ENCODE measurements at places on chromosomes 12 and 14. TPM values are rescaled to one million over a fixed set of nuclear protein-coding genes. Genes with fewer than 3 reads are reported as not detected.

DNA sequence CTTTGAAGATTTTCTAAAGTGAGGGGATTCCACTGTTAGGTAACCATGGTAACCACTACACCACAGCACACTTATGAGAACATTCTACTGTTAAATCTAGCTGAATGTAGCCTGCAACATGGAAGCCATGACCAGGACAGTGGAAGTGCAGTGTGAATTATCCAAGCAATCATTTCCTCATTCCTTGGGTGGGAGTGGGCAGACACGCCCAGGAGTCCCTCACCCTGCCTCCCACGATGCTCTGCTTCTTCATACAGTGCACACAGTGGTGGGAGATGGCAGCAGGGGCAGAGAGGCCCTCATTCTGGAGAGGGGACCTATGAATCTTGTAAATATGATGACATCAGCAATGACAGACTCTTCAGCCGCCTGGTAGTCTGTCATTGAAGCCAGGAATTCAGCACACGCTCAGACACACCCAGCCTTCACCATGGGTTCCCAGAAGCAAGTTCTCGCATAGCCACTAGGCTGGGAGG lies 70.1 kb upstream of the HOXC13 start:
- H3K27ac ChIP-seq, result no peak overlapping the region
- H3K27me3 ChIP-seq, result no peaks in the 10 kb centered on the region
- no peaks in the 10 kb centered on the region for H3K36me3 ChIP-seq
- H3K4me3 ChIP-seq, result no peak overlapping the region

DNA sequence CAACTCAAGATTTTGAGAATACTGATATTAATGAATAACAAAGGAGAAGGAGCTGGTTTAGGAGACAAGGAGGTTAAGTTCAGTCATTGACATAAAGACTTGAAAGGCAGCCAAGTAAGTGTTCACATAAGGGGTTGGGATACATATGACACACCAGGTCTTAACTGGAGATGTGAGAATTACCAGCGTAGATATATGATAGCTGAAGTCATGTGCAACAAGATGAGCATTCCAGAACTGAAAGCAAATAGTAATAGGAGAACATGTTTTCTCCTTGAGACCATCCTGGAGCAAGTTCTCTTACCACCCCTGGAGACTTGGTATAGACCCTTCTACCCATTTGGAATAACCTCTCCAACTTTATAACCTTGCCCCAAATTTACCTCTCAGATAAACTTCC lies 43.3 kb upstream of the NPFF start:
- H3K36me3 ChIP-seq, result peaks cover 30% of the 10 kb centered on the region
- H3K4me3 ChIP-seq, result no peak overlapping the region
- DNase-seq, result no peak
- no peak overlapping the region for H3K27ac ChIP-seq
- H3K4me1 ChIP-seq, result no peaks in the 10 kb centered on the region

- no peak for DNase-seq
- H3K27ac ChIP-seq, result peak overlapping the region; percentile 42
- peaks cover 98% of the 10 kb centered on the region for H3K4me1 ChIP-seq
- peak overlapping the region; percentile 51 for H3K4me3 ChIP-seq
- no peaks in the 10 kb centered on the region for H3K27me3 ChIP-seq
- H3K36me3 ChIP-seq, result no peaks in the 10 kb centered on the region
These were observed 177.9 kb downstream of the ETV6 start for GRCh38 chr12:11827091-11828061.

DNA sequence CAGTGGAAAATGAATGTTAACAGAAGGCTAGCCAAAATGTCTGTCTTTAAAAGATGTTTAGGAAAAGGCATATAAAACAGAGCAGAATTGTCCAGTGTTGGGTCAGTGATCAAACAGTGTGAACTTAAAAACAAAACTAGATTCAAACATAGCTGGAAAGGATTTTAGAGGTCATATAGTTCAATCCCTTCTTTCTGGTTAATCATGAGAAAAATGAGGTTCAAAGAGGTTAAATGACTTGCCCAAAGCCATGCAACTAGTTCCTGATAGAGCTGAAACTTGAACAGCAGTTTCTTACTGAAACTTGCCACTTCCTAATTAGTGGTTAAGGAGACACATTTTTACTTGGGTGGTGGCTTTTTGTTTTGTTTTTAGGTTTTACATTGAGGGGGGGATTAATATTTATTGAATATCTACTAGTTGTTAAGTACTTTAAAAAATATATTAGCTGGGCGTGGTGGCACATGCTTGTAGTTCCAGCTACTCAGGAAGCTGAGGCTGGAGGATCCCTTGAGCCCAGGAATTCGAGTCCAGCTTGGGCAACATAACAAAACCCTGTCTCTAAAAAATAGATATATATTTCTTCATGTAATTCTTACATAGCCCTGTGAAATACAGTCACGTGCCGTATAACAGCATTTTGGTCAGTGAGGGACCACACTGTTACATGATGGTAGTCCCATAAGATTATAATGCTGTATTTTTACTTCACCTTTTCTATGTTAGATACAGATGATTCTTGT lies 20.4 kb downstream of the ACVR1B start:
- peaks cover 9% of the 10 kb centered on the region for H3K36me3 ChIP-seq
- H3K4me1 ChIP-seq, result peaks cover 50% of the 10 kb centered on the region
- no peaks in the 10 kb centered on the region for H3K27me3 ChIP-seq
- DNase-seq, result no peak
- H3K27ac ChIP-seq, result peak overlapping the region; percentile 12

DNA sequence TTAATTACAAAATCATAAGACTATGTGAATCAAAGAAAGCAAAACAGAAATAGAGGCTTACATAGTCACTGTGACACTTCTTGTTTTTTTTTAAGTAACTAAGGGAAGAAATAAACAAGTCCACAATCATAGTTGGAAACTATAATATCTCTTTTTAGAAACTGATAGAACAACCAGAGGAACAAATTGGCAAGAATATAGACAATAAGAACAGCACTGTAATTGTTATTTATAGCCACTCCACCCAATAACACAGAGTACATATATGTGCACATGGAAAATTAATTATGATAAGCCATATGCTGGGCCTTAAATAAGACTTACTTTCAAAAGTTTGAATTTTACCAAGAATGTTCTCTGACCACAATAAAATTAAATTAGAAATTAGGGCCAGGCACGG lies 101.1 kb downstream of the PLEKHG7 start:
- no peak overlapping the region for H3K4me3 ChIP-seq
- H3K4me1 ChIP-seq, result no peaks in the 10 kb centered on the region
- peaks cover 10% of the 10 kb centered on the region for H3K36me3 ChIP-seq
- H3K27ac ChIP-seq, result no peak overlapping the region
- DNase-seq, result no peak

DNA sequence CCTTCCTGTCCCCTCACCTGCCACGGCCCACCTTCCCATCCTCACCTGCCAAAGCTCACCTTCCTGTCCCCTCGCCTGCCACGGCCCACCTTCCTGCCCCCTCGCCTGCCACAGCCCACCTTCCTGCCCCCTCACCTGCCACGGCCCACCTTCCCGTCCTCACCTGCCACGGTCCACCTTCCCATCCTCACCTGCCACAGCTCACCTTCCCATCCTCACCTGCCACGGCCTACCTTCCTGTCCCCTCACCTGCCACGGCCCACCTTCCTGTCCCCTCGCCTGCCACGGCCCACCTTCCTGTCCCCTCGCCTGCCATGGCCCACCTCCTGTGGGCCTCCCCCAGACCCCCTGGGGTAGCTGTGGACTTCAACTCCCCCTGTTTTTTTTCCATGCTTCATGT lies 48.8 kb upstream of the GPR68 start:
- no peak overlapping the region for H3K27ac ChIP-seq
- H3K4me3 ChIP-seq, result no peak overlapping the region
- H3K4me1 ChIP-seq, result no peaks in the 10 kb centered on the region
- H3K36me3 ChIP-seq, result no peaks in the 10 kb centered on the region

GRCh38 chr14:92704036-92704804 lies 44.2 kb downstream of the LGMN start:
- H3K4me3 ChIP-seq, result no peak overlapping the region
- no peaks in the 10 kb centered on the region for H3K27me3 ChIP-seq
- H3K36me3 ChIP-seq, result peaks cover 21% of the 10 kb centered on the region
- H3K27ac ChIP-seq, result no peak overlapping the region

DNA sequence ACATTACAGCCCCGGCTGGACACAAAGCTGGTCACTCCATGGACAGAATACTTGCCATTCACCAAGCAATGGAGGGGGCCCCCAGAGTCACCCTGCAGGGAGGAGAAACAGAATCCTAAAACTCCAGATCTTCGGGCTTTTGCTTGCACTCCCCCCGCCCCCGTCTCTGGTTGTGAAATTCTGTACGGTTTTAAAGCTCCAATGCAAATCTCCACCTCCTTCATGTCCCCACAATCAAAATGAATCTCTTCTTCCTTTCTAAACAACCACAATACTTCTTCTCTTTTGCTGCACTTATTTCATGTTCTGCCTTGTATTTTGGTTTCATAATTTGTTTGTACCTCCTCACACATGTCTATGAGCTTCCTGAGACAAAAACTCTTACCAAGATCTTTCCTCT lies 5.8 kb upstream of the BIN2 start:
- H3K27ac ChIP-seq, result no peak overlapping the region
- H3K27me3 ChIP-seq, result no peaks in the 10 kb centered on the region
- DNase-seq, result no peak
- H3K36me3 ChIP-seq, result no peaks in the 10 kb centered on the region
- no peak overlapping the region for H3K4me3 ChIP-seq

- H3K27ac ChIP-seq, result no peak overlapping the region
- H3K36me3 ChIP-seq, result no peaks in the 10 kb centered on the region
- no peaks in the 10 kb centered on the region for H3K4me1 ChIP-seq
- no peak for DNase-seq
These were observed 35.0 kb upstream of the DTX1 start for GRCh38 chr12:113021500-113021899.

DNA sequence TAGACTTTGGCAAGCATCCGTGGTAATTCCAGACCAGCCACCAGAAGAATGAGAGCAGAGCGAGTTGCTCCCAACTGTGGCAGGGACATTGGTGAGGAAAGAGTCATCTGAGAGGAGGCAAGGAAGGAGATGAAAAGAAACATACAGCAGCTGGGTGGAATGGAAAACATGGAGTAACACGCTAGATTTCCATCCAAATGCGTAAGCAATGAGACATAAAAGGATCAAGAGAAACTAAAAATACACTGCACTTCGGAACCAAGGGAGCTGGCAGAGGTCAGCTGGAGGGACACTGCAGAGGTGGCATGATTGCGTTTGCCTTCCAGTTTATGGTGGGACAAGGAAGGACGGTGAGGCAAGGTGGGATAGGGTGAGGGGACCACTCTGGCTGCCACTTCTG lies 82.9 kb downstream of the DDX51 start:
- H3K4me1 ChIP-seq, result no peaks in the 10 kb centered on the region
- no peak overlapping the region for H3K27ac ChIP-seq
- no peak for DNase-seq

DNA sequence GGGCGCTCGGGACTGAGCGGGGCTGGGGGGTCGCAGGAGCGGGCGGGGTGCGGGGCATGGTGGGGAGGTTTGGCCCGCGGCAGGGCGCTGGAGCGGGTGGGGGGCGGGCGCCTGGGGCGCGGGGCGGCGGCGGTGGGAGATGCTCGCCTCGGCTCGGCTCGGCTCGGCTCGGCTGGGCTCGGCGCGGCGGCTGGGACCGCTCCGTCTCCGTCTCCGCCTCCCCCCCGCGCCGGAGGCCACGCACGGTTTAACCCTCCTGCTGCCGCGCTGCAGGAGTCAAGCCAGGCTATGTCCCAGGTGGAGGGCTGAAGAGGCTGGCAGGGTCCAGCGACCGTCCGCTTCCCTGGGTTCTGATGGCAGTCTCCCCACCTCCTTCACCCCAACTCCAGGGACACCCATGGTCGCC lies at the start of gene PIANP:
PIANP (minus strand) TSS at position 170 of the 406 bp plus-strand sequence. CDS start 2,754 bp downstream, outside the sequence.
- peak within 1 kb of the TSS; percentile 76 for H3K4me3 ChIP-seq
- no peak for DNase-seq
- H3K4me1 ChIP-seq, result peaks cover 15% of the 10 kb centered on the region
- no peak within 1 kb of the TSS for H3K27ac ChIP-seq

DNA sequence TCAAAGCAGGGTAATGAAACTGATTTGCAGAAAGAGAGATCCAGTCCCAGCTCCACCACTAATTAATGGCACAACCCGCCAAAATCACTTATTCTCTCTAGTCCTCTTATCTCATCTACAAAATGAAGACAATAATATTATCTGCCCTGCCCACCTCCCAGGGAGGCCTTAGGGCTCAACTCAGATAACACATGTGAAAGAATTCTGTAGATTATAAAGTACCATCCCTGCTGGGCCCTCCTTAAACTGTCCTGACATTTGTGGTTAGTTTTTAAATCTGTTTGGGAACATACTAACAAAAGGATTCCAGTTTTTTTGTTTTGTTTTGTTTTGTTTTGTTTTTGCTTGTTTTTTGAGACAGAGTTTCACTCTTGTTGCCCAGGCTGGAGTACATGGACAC lies 7.3 kb downstream of the POMT2 start:
- no peak overlapping the region for H3K4me3 ChIP-seq
- DNase-seq, result no peak
- H3K4me1 ChIP-seq, result no peaks in the 10 kb centered on the region
- H3K27ac ChIP-seq, result no peak overlapping the region
- no peaks in the 10 kb centered on the region for H3K36me3 ChIP-seq

DNA sequence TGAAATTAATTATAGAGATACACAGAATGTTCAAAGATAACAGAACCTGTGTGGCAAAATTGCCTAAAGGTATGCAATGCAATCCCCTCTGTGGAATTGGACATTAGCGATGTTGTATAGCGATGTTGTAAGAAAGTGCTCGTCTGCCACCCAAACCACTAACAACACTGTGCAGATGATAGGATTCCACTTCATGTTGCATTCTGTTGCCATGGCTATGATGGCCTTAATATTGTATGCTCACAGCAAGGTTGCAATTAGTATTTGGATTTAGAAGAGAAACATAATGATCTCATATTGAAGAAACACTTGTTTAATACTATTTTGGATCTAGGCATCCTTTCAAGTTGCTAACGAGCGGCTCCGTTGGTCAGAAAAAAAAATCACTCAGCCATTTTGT lies 260.3 kb downstream of the BCAT1 start:
- no peaks in the 10 kb centered on the region for H3K36me3 ChIP-seq
- DNase-seq, result no peak
- no peaks in the 10 kb centered on the region for H3K27me3 ChIP-seq
- H3K27ac ChIP-seq, result no peak overlapping the region

HOXC4 gene
- total RNA-seq, result not detected

HRK gene
- total RNA-seq, result 0.14 TPM

PLA2G1B gene
- total RNA-seq, result not detected
